CD4-positive, alpha-beta T cell treated with Interleukin-4 for 1 hour (primary cell): ENCODE measurements at places on chromosomes 13 and 19.

DNA sequence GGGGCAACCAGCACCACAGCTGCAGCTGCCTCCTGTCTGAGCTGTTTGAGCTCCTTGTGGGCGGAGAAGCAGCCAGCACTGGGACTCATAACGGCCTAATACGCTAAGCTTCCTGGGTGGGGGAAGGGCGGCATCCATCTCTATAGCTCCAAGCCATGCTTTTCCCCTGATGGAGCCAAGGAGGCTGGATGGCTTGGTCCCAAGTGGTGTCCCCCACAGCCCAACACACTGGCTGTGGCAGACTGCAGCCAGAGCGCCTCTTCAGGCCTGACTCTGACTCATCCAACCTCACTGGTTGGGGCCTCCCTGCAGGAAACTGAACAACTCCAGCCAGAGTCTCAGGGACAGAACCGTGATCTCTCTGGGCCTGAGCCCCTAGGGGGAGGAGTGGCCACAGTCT is 537.3 kb downstream of the SUCLA2 start:
- no peak for DNase-seq

GRCh38 chr13:34351134-34351533 is 533.2 kb downstream of the RFC3 start:
- DNase-seq: no peak

DNA sequence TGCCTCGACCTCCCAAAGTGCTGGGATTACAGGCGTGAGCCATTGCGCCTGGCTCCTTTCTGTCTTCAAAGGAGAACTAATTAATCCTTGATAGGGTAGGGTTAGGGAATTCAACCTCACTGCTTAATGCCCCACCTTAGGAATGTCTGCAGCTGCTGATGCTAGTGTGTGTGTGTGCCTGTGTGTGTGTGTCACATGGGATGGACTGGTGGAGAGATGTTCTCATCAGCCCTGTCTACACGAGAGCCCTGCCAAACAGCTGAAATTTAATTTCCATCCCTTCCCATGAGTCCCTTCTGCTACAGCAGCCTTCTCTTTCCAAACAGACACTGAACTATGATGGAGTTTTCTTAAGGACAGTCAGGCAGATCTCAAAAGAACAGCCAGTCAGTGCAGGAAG is 46.5 kb upstream of the CLDN10 start:
- no peak for DNase-seq

DNA sequence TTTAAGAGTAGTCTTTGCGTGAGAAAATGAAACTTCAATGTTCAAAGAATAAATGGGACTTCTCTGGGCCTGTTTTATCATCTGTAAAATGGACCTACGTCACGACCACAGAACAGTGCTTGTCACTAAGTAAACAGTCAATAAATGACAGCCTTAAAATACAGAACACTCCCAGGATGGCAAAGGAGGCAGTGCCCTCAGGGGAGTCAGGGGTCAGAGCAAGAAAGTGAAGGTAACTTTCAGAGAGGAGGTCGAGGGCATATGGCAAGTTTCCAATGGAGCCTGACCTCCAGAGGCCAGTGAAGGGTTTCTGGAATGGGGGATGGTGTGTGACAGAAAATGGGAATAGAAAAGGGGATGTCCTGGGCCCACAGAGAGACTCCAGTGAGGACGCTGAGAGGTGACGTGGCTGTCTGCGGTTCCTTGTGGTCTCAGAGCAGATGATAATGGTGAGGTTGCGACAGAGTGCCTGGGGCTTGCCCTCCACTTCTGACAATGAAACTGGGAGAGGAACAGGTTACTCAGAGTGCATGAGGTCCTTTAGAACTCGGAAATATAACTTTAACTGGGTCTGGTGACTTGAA is 91.8 kb downstream of the UBL3 start:
- DNase-seq: peak; percentile 54

DNA sequence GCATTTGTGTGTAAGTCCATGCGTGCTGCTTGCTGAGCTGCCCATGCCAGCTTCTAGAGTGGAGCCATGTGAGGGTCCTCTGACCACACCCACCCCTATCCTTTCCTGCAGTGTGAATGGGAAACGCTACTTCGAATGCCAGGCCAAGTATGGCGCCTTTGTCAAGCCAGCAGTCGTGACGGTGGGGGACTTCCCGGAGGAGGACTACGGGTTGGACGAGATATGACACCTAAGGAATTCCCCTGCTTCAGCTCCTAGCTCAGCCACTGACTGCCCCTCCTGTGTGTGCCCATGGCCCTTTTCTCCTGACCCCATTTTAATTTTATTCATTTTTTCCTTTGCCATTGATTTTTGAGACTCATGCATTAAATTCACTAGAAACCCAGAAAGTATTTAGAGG is 10.3 kb downstream of the TBCB start:
- DNase-seq: no peak

- DNase-seq: no peak
These were observed 9.9 kb upstream of the LEUTX start for GRCh38 chr19:39768786-39769185.

- no peak for DNase-seq
These were observed 64.0 kb downstream of the IER2 start for GRCh38 chr19:13214036-13214730.

GRCh38 chr19:10227026-10227971 is 3.8 kb downstream of the S1PR2 start:
- no peak for DNase-seq

- peak; percentile 60 for DNase-seq
These were observed 43.1 kb downstream of the CEBPG start for GRCh38 chr19:33416307-33417215.

DNA sequence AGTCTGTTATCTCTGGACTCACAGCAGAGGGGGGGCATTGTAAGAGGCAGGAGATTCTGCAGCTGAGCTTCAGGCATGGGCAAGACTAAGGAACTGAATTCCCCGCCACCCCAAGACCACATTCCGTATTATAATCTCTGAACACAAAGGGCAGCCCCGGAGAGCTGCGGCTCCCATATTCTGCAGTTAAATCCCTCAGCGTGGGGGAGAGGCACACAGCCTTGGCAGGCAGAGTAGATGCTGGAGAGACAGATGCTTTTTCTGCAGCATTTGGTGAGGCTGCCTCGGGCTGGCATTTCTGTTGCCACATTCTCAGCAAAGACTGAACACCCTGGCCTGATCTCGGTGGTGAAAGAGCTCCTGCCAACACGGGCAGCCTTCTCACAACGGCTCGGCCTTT is 12.9 kb downstream of the CHAF1A start:
- DNase-seq: no peak
